ENCODE measurements at places on chromosomes 4 and X. TPM values are rescaled to one million over a fixed set of nuclear protein-coding genes. Genes with fewer than 3 reads are reported as not detected.
A peak's percentile ranks its signal among the peaks of the same experiment; 100 is the strongest.

DNA sequence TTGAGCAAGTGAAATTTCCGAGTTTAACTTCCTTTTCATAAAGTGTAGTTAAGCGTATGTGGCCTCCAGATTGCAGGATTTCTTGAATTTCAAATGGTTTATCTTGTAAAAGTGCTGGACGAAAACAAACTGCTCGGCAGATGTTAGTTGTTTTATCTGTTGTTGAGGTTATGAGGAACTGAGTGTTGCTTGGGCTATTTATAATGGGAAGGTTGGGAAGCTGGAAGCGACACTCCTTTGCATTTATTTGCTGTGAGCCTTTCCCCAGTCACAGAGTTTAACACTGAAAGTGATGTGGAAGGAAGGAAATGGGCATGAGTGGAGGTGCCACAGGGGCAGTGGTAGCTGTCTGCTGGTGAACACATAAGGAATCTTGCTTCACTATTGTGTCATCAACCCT lies 284.9 kb downstream of the PCDH7 start:
- no peaks in the 10 kb centered on the region for H3K4me1 ChIP-seq
- H3K4me3 ChIP-seq: no peak overlapping the region
- DNase-seq: no peak
- peaks cover 3% of the 10 kb centered on the region for H3K27me3 ChIP-seq

DNA sequence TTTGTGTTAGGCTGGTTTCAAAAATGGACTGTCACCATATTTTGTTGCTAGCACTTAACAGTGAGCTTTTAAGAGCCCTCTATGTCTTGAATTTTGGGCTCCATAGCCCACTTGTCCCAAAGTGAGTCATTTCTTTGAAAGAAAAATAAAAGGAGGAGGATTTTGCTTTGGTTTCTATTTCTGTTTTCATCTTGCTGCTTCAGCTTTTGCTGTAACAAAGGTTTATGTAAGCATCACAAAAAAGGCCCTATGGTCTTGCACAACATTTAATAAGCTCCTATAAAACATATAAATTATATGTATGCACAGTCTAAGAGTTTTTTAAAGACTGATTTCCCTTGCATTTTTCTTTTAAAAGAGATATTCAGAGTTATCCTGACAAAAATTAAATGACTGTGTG lies 105.2 kb downstream of the PHOX2B start:
- no peak overlapping the region for H3K4me3 ChIP-seq
- H3K4me1 ChIP-seq: peaks cover 16% of the 10 kb centered on the region
- H3K36me3 ChIP-seq: no peaks in the 10 kb centered on the region

GRCh38 chr4:3710451-3711182 lies 55.6 kb upstream of the ADRA2C start:
- H3K36me3 ChIP-seq: no peaks in the 10 kb centered on the region
- no peak overlapping the region for H3K27ac ChIP-seq
- no peaks in the 10 kb centered on the region for H3K4me1 ChIP-seq
- no peak for DNase-seq

DNA sequence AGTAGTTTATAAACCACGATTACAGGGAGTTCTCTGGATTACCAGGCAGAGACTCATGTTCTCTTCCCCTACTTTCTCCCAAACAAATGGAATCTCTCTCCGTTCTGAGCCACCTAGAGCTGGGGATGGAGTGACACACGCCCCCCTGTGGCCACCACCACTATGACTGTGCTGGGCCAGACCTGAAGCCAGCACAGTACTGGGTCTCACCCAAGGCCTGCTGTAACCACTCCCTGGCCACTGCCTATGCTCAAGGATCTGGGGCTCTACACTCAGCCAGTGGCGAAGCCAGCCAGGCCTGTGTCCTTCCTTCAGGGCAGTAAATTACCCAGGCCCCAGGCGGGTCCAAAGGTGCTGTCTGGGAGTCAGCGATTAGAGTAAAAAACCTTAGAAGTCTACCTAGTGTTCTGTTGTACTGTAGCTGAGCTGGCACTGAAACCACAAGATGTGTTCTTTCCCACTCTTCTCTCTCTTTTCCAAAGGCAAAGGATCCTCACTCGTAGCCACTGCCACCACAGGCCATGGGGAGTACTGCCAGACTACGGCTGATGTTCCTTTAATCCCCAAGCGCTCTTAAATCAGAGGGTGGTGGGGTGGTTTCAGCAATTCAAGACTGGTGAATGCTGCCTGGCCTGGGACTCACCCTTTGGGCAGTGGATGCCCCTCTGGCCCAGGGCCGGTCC lies 412.2 kb upstream of the ARX start:
- DNase-seq: peak; percentile 67
- no peak overlapping the region for H3K27ac ChIP-seq
- no peaks in the 10 kb centered on the region for H3K36me3 ChIP-seq
- H3K4me1 ChIP-seq: peaks cover 2% of the 10 kb centered on the region

DNA sequence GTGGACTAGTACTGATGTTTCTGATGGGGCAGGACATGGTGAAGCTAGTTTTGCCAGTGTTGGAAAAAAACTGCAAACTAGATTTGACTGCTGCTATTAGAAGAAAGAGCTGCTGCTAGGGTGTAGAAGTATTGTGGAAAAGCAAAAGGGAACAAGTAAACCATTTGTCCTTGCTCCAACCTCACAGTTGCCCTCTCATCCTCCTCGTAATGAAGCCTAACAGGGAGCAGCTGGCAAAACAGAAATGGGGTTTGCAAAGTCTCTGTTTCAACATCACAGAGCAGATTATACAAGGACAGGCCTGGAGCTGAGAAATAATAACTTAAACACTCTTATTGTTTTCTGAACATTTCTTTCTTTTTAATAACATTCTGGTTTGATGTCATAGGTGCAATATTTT lies 346.2 kb downstream of the MAGEB5 start:
- no peak for DNase-seq
- peaks cover 12% of the 10 kb centered on the region for H3K4me1 ChIP-seq
- H3K4me3 ChIP-seq: no peak overlapping the region
- no peak overlapping the region for H3K27ac ChIP-seq

DNA sequence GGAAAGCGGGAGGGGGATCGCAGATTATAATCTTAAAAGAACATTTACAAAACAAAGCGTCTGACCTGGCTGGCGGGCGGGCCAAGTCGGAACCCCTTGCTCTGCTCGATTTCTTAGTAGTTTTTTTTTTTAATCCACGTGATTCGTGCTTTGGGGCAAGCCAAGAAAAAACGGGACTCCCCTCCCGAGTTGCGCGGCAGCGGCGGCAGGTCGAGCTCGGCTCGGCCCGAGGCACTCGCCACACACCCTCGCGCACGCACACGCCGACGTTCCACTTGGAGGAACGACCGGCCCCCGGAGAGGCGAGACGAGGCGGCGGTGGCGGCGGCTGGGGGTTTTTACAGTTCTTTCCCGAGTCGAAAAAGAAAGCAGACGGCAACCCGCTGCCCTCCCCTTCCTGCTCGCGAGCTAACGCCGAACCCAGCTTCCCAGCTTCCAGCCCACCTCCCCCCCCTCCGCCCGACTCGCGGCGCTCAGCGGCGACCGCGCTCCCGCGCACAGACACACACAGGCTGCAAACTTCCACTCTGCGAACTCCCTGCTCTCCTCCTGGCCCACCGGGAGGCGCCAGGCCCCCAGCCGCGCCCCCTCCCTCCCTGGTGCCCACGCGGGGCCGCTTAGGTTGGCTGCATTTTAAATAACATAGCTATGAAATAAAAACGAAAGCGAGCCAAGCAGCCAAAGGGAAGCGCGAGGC lies 1.2 kb downstream of the BCOR start:
- H3K4me1 ChIP-seq: peaks cover 25% of the 10 kb centered on the region
- H3K36me3 ChIP-seq: peaks cover 8% of the 10 kb centered on the region
- H3K27me3 ChIP-seq: peaks cover 17% of the 10 kb centered on the region
- no peak overlapping the region for H3K27ac ChIP-seq
- DNase-seq: no peak

DNA sequence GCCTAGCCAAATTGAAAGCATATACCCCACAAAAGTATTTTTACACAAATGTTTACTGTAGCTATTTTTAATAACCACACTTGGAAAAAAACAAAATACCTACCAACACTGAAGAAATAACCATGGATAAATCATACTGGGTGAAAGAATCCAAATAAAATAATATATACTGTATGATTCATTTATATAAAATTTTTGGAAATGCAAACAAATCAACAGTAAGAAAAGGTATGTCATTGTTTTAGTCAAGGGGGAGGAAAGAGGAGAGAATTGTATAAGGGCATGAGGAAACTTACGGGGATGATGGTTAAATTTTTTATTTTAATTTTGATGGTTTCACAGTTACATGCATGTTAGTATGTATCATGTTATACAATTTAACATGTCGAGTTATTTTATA lies 557.8 kb downstream of the TECRL start:
- H3K4me1 ChIP-seq: no peaks in the 10 kb centered on the region
- no peaks in the 10 kb centered on the region for H3K36me3 ChIP-seq
- H3K27me3 ChIP-seq: no peaks in the 10 kb centered on the region
- H3K27ac ChIP-seq: no peak overlapping the region
- DNase-seq: no peak
- H3K4me3 ChIP-seq: no peak overlapping the region

DNA sequence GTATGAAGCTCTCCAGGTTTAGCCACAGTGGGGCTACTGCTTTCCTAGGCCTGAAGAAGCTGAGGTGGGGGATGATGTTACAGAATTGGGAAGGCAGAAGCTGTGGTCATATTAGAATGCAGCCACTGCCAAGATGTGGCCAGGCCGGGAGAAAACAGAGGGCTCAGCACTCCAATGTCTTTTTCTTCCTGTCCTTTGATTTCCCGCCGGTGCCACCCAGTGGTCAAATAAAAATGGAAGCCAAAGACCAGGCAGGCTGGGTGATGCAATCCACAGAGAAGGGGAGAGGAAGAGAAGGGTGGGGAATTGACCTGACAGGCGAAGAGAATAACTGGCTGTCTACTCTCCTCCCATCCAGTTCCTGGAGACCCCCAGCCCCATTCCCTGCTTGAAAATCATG lies 94.9 kb upstream of the SHISA3 start:
- DNase-seq: peak; percentile 71
- H3K27ac ChIP-seq: no peak overlapping the region
- no peak overlapping the region for H3K4me3 ChIP-seq

- DNase-seq: no peak
- H3K36me3 ChIP-seq: peaks cover 13% of the 10 kb centered on the region
- peak overlapping the region; percentile 92 for H3K4me3 ChIP-seq
- peaks cover 6% of the 10 kb centered on the region for H3K4me1 ChIP-seq
- peaks cover under 1% of the 10 kb centered on the region for H3K27me3 ChIP-seq
- peak overlapping the region; percentile 100 for H3K27ac ChIP-seq
These were observed 986 bp downstream of the HDAC6 start for GRCh38 chrX:48802905-48803200.

DNA sequence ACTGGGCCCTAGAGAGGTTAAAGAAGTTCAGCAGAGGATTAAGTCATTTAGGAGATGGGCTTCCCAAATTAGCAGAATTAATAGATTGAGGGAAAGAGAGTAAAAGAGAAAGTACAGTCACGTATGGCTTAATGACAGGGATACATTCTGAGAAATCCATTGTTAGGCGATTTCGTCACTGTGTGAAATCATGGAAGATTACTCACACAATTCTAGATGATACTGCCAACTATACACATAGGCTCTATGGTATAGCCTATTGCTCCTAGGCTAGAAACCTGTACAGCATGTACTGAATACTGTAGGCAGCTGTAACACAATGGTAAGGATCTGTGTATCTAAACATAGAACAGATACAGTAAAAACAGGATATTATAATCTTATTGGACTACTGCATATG lies 180.6 kb downstream of the RNF150 start:
- H3K36me3 ChIP-seq: peaks cover 6% of the 10 kb centered on the region
- H3K27ac ChIP-seq: peak overlapping the region; percentile 66
- H3K27me3 ChIP-seq: no peaks in the 10 kb centered on the region
- DNase-seq: no peak

GRCh38 chr4:164734484-164734883 lies 19.4 kb upstream of the SMIM31 start:
- no peaks in the 10 kb centered on the region for H3K36me3 ChIP-seq
- no peaks in the 10 kb centered on the region for H3K27me3 ChIP-seq
- H3K4me3 ChIP-seq: no peak overlapping the region
- no peak overlapping the region for H3K27ac ChIP-seq

DNA sequence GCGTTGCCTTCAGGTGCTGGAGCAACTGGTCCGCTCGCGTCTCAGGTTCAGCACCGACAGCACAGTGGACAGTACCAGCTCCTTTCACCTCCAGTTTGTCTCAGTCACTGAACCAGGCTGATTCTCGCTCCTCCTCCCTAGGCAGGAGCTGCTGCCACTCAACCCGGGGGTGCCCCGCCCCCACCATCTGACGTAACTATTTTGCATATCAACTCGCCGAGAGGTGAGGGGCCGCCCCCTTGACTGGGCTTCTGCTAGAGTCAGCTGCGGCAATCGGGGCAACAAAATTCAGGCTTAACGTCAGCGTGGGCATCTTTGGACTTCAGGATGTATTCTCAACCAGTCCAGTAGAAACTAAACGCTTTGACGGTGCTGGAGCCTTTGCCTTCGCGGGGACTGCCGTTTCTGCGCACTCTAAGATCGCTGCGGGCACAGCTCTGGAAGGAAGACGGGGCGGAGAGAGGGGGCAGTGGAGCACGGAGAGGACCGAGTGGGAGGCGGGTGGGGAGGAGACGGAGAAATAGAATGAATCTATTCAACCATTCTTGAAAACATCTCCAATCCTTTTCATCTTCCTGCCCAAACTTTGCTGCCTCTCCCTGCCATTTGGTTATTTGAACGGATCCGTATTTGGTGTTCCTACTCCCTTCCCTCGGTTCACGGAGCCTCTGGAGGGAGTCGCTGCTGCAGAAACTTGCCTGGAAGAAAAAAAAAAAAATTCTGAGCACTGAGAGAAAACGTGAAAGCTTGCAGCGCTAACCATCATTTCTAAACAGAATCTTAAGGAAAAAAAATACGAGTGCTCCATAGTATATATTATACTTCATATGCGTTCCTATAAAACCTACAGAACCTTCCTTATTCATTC lies at the start of gene FSTL5:
Gene FSTL5 (minus strand): TSS at position 109 of the 868 bp plus-strand sequence. CDS start 52,604 bp downstream, outside the sequence.
- peak within 1 kb of the TSS; percentile 98 for H3K27ac ChIP-seq
- H3K36me3 ChIP-seq: no peaks in the 10 kb centered on the region
- peak; percentile 98 for DNase-seq
- H3K4me3 ChIP-seq: peak within 1 kb of the TSS; percentile 100
- H3K4me1 ChIP-seq: peaks cover 19% of the 10 kb centered on the region
- no peaks in the 10 kb centered on the region for H3K27me3 ChIP-seq

DNA sequence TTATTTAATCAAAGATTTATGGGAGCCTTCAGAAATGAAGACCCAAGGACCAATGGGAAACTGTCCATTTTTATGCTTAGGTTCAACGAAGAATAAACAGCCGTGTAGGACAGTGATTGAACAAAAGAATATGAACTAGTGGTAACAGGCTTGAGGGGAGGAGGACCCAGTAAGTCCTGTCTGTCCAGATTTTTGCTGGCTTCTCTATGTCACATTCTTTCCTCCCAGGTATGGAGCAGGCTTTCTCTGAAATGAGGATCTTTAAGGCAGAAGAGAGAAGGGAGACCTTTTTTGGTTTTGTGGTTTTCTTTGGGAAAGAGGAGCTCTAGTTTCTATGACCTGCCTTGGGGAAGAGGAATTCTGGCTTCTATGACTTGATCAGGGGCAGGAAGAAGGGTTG lies 74.1 kb downstream of the BANK1 start:
- H3K4me3 ChIP-seq: no peak overlapping the region
- H3K27me3 ChIP-seq: no peaks in the 10 kb centered on the region
- no peaks in the 10 kb centered on the region for H3K4me1 ChIP-seq
- no peak for DNase-seq

- H3K27ac ChIP-seq: no peak overlapping the region
- no peaks in the 10 kb centered on the region for H3K27me3 ChIP-seq
- H3K4me3 ChIP-seq: no peak overlapping the region
- no peak for DNase-seq
- no peaks in the 10 kb centered on the region for H3K36me3 ChIP-seq
These were observed 549.5 kb upstream of the ACTRT1 start for GRCh38 chrX:128601706-128602105.

- H3K4me1 ChIP-seq: peaks cover 76% of the 10 kb centered on the region
- no peak overlapping the region for H3K27ac ChIP-seq
- DNase-seq: no peak
- H3K36me3 ChIP-seq: no peaks in the 10 kb centered on the region
These were observed 8.4 kb downstream of the DCUN1D4 start for GRCh38 chr4:51851090-51851936.

TMPRSS11D gene
- total RNA-seq: not detected

RHOXF2 gene
- total RNA-seq: 0.07 TPM

RAB39B gene
- total RNA-seq: 6.9 TPM

CFI gene
- total RNA-seq: not detected

Measured in WTC11 (cell line).